ENCODE measurements at places on chromosomes 2 and 18.

GRCh38 chr2:187618813-187619212, 64.6 kb upstream of the TFPI start:
- no peak for DNase-seq

DNA sequence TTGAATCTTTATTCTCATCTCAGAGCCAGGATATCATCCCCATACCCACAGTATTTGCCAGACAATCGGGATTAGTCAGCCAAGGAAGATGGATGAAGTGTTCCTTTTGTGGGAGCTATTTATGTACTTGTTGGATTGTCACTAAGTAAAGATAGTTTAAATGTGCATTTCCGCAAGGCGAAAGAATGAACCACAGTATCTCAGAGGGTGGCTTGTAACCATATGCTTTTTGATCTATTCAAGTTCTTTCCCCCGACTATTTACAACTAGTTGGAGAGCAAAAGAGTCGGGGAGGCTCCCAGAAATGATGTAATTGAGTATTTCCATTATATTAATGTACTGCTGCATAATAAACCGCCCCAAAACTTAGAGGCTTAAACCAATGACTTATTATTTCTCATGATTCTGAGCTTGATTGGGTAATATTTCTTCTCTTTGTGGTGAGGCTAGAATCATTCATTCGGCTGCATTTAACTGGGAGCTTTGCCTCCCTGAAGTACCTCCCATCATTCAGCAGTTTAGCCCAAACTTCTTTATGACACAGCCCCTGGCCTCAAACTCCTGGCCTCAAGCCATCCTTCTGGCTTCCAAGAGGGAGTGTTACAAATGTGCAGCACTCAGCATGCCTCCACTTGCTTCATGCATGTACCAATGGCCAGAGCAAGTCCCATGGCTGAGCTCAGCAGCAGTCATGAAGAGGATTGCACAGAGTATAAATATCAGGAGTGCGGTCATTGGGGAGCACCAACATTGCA, 423.7 kb downstream of the METTL4 start:
- peak; percentile 65 for DNase-seq

DNA sequence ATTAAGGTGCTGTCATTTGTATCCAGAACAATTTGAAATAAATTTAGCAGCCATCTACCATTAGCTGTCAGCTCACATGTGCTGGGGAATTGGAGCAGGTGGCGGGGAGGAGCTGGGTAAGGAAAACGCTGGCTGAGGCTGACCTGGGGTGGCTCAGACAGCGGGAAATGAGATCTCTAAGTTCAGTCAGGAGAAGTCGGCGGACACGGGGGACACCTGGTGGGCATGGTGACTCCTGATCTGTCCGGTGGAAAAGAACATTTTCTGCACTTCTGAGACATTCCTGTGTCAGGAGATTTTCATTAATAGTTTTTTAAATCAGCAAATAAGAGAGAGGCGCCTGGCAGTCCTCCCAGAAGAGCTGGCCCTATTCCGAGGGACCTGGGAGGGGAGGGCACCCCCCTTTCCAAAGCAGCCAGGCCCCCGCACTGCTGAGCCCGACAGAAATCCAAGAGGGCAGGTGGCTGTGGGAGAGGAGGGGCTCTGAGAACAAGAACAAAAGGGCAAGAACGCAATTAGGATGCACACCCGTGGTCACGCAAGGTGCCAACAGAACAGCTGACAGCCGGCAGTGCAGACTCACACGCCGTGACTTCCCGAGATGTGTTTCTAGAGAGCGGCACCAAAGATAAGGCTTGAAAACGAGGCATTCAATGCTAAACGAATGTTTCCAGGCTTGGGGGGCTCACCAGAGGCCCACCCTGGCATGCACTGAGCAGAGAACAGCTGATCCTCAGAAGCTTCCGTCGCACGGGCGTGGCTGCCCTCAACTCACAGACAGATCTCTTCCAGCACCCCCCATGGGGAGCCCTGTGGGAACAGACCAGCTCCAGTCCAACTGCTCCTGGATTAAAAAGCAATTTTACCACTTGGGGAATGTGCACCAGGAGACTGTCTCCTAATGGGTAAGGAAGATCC, 26.4 kb downstream of the SLC66A2 start:
- no peak for DNase-seq

DNA sequence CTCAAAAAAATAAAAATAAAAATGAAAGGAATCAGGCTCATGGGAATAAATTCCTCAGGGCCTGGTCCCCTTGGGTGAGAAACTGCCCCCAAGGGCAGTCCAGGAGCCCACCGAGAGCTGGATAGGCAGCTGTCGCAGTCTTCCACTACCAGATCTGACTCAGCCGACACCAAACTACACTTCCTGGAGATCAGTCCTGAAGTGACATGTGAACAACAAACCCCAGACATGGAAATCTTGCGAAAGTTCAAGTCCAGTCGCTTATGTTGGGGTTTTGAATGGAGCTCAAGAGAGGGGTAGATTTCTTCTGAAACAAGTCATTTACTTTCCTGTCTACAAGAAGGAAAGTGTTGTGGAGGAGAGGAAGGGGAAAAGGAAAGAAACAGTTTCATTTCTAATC, 12.9 kb downstream of the ADCY3 start:
- no peak for DNase-seq

- DNase-seq = no peak
These were observed 57.8 kb upstream of the ST8SIA3 start for GRCh38 chr18:57294547-57294946.

DNA sequence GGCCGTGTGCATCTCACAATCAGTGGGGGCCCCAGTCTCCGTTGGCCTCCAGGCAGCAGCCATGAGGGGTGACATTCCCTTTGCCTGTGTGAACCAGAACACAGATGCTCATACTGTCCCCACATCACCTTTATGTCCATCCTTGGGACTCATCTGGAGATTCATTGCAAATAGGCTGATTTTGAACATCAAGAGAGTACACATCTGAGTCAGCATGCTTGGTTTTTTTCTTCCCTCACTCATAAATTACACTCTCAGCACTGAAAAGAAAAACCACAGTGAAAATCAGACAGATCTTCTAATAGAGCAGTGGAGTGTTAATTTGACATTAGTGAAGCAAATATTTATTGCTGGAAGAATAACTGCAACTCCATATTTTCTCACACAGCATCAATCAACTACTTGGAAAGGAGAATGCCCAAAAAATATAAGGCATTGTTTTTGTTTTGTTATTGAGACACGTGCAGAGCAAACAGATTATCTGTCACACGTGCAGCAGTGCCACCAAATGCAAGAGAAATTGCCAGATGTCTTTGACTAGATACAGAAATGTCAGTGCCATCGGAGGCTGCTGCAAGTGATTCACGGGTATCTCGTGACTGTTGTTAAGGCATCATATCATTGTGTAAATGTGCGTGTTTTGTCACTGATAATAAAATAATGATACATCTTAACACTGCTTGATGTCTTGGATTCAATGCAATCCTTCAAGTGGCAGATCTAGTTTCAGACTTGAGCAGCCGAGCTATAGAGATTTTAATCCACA, 10.9 kb downstream of the APCDD1 start:
- DNase-seq = no peak

- no peak for DNase-seq
These were observed 556.7 kb upstream of the FSIP2 start for GRCh38 chr2:185181901-185182300.

DNA sequence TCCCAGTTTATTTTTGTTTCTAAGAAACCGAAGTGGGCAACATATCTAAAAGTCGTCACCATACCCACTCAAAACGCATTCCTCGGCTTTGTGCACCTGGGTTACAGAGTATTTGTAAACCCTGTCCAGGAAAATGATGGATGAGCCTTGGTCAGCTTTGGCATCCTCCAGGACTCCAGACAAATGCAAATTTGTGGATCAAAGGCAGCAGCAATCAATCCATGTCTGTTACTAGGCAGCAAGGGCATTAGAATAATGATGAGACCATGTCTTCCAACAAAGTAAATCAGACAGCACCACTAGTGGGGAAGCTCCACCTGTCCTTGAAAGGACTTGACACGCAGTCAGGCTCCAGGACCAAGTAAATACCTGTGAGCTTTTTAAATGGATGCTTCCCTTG, 672.6 kb upstream of the GYPC start:
- DNase-seq = no peak
